AG09319 (cell line): ENCODE measurements at places on chromosomes 12 and 14.

- no peak for DNase-seq
Measured at GRCh38 chr12:68420225-68421010, 88.3 kb upstream of the MDM1 start.

GRCh38 chr12:84218406-84218805 is 694.2 kb downstream of the SLC6A15 start:
- no peak for DNase-seq

GRCh38 chr12:68557011-68557730 is 53.5 kb upstream of the RAP1B start:
- DNase-seq: no peak

GRCh38 chr12:52390739-52391617 is 5.5 kb upstream of the KRT84 start:
- no peak for DNase-seq

- no peak for DNase-seq
Measured at GRCh38 chr14:65131301-65131701, 29.0 kb upstream of the MAX start.

GRCh38 chr14:28059254-28059653 is 707.3 kb upstream of the FOXG1 start:
- no peak for DNase-seq

GRCh38 chr14:103713304-103714062 is 1.8 kb downstream of the XRCC3 start:
- DNase-seq: no peak

DNA sequence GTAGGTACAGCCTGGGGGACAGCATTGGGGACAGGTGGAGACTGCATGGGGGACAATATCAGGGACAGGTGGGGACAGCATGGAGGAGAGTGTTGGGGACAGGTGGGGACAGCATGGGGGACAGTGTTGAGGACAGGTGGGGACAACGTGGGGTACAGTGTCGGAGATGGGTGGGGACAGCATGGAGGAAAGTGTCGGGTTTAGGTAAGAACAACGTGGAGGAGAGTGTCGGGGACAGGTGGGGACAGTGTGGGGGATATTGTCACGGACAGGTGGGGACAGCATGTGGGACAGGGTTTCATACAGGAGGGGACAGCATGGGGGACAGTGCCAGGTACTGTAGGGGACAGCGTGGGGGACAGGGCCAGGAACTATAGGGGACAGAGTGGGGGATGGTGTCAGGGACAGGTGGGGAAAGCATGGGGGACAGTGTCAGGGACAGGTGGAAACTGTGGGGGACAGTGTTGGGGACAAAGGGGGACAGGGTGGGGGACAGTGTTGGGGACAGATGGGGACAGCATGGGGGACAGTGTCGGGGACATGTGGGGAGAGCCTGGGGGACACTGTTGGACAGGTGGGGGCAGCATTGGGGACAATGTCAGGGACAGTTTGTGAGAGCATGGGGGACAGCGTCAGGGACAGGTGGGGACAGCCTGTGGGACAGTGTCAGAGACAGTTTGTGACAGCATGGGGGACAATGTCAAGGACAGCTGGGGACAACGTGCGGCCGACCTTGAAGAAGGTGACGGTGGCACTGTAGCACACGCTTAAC is 213.1 kb downstream of the TMEM121 start:
- no peak for DNase-seq

DNA sequence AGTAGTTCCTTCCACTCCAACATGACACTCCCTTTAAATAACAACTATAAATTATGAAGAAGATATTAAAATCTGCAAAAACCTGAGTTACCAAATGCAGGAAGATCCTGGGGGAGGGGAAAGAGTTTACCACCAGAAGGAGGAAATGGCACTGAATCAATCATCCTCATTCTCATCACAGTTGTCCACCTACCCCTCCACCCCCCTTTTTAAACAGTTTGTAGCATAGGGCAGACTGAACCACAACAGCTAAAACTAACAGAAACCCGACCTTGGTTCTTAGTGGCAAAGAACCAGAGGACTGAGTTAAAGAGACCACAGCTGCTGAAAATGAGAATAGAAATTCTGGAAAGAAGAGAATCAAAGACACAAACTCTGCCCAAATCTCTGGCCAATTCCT is 189.5 kb downstream of the MED13L start:
- no peak for DNase-seq
